Activated T-helper 1 cell treated with Interleukin-2 at 50 U/mL for 16 hours (primary cell): ENCODE measurements at places on chromosomes 12 and 14.

GRCh38 chr12:120658286-120659150, 18.1 kb downstream of the CABP1 start:
- DNase-seq: no peak

DNA sequence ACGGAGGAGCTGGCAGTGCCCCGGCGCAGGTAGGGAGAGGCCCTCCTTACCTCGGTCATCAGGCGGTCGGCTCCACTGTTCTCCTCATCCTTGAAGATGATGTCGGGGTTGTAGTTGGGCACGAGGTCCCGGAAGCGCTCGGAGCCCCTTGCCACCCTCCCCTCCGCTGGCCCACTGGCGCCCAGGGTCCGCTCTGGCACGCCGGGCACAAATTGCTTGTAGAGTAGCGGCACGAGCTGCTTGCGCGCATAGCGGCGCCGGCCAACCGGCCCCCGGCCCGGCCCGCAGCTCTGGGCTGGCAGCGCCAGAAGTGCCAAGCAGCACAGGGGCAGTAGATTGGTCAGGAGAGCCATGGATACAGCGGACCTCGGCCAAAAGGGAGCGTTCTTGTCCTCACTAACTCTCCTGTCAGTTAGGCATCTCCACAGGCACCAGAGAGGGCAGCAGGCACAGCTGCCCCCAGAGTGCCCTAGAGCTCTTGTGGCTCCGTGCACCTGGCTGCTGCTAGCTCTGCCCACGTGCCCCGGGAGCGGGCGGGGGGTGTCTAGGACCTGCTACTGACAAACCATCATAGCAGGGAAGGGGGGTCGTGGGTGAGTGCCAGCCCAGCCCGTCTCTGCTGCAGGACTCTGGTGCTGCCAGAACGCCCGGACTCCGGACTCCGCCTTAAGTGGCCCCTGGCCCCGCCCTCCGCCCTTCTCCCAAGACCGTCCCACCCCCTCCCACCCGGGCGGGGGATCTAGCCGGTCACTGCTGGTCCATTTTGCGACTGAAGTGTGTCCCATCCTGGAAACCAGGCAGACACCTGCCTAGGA, at the start of gene DHH:
Gene DHH (minus strand): TSS at position 642 of the 815 bp plus-strand sequence. CDS start 289 bp downstream, at position 353.
- DNase-seq: no peak

DNA sequence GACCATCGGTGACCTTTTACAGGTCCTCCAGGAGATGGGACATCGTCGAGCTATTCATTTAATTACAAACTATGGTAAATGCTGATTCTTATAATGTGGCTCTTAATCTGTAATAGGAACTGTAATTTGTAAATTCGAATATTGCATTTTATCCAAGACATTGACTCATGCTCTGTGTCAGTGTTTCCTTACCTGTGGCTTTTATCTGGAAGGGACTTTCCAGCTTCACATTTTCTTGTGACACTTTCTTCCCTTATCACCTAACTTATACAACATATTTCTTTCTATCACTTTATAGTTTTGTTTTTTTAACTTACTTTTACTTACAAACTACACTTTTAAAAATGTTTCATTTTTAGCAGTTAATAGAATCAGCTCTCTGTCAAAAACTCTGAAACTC, 14.8 kb downstream of the IRAK3 start:
- no peak for DNase-seq

DNA sequence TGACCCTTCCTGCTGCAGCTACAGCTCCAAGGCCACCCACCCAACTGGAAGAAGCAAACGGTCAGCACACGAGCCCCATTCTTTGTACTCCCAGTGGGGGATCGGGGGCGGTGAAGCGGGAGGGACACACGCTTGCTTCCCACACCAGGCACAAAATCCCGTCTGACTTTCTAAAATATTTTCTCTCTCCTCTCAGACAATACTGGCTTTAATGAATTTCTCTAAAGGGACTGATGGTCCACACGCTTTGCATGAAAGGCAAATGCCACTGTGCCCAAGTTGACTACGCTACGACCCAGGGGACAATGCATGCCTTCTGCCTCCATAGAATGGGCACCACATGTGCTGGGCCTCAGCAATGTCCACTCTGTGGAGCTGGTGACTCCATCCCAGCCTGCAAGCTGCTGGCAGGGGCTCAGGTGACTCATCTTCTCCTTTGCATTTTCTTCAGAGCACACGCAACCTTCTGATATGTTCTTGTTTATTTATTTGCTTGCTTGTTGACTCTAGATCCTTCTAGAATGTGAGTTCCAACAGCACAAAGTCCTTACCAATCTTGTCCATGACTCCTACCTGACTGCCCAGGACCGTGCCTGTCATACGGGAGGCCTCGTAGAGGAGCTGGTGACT, 15.6 kb downstream of the SYNE3 start:
- no peak for DNase-seq

DNA sequence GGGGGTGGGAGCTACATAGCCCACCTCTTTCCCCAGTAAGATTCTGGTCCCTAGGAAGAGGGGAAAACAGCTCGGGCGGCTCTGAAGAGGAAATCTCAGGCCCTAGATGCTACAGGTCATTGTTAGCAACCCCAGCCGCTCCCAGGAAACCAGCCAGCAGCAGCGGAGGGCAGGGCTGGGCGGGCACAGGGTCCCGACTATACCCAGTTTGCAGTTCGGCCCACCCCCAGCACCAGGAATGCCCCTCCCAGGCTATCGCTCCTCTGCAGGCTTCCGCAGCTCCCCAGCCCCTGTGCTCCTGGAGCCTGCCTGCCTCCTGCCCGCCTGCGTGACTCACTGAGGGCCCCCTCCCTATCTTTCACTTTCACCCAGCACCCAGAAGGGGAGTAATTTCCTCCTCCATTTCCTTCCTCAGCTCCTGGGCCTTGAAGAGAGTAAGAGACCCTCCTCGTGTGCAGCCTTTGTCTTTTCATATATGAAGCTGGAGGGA, 27.2 kb upstream of the PNMA1 start:
- peak; percentile 56 for DNase-seq

DNA sequence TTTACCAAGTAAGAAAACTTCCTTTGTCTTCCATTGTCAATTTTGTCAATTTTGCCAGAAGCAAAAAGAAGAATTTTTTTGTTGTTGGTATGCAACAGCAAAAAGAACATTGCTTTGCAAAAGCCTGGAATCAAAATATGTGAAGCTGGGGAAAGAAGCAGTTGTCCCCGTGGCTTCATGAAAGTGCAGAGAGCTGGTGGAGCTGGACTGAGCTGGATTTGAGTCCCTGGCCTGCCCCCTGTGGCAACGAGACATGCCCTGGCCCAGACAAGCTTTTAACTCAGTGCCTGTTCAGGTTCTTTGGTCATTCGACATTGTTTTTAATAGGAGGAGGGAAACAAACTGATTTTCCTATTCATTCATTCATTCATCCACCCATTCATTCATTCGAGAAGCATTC, 70.3 kb downstream of the SLC15A4 start:
- DNase-seq: no peak

DNA sequence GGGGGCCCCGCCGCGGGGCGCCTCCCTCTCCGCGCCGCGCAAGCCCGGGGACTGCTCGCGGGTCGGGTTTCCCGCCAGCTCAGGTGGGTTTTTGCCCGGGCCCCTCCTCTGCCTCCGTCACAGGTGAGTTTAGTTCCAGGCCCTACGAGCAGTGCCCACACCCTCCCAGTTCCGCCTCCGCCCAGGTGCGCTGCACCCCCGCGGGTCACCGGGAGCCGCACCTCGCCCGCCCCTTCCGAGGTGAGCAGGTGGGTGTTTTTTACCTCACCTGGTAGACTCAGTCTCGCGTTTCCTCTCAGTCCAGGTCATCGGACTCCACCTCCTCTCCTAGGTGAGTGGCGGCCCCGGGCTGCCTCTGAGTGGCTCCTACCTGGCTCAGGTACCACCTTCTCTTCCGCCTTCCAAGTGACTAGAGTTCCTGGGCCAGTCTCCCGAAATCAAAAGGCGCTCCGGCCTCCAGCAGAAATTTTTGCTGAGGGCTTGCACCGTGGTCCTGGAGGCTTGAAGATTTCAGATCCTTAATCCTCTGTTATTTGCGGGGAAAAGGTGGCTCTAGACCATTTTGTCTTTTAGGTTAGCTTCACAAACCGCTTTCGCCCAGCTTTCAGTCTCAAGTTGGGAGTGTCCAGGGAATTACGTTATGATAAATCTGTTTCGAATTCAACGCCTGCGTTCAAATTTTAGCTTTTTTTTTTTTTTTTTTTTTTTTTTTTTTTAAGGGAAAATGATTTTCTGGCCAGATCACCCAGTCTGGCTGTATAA, at the start of gene TMEM30B:
Gene TMEM30B (minus strand): TSS at position 153 of the 762 bp plus-strand sequence. CDS start 191 bp downstream, outside the sequence.
- peak; percentile 15 for DNase-seq

GRCh38 chr14:49991491-49991890, 98.6 kb downstream of the ARF6 start:
- no peak for DNase-seq

DNA sequence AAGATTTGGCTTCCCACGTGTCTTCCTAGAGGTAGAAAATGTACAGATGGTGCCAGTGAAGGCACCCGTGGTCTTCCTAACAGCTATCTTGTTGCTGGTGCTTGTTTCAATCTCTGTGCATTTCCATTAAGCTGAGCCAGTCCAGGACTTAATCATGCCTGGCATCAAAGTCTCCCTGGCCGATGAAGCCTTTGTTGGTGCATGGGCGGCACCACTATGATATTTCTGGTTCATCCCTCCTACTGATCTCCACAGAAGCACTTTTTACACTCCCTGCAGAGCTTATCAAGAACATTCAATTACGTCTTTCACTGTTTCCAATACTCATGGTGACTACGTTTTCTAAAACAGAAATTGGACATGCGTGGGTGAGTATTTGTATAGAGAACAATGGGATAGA, 128.4 kb downstream of the TTC8 start:
- no peak for DNase-seq

- no peak for DNase-seq
Measured at GRCh38 chr14:71539650-71540285, 392.5 kb upstream of the RGS6 start.

- no peak for DNase-seq
Measured at GRCh38 chr14:56137453-56137807, 19.2 kb downstream of the PELI2 start.

DNA sequence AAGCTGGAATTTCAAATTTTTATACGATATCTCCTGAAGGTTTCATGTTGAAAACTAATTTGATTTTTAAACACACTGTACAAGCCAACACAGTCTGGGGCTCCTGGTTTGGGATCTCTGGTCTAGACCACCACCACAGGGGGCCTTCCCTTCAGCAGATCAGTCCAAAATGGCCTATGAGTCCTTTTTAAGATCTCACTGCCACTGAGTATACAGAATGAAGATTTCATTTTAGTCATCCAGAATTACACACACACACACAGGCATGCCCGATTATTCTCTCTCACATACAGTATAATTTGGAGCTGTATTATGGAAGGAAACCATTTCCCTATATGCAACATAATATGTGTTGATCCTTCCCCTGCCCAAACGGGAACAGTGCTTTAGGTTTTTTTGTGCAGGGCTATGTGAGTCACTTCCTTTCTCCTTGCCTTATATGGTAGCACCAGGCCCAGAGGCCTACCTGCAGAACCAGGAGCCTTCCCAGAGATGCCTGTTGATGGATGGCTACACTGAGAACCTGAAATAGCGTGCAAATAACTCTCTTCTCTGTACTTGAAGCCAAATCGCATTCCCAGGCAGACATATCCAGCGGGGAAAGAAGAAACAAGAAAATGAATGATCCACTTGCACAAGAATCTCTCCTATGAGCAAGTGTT, 28.1 kb upstream of the WNK1 start:
- no peak for DNase-seq

DNA sequence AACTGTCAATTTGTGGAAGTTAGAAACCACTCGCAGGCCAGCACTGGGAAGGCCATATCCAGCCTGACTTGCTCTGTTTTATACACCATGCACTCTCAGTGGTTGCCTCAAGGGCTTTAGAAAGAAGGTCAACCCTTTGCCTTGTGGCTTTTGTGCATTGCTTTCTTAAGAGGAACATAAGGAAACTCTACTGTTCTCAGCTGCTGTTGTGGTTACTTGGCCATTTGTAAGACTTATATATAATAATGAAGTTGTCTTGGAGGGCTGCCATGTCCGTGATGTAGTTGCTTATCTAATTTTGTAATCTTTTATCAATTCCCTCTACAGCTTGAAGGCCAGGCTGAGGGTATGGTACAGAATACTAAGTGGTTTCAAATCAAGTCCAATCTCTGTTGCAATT, 637.8 kb downstream of the DIO2 start:
- no peak for DNase-seq

DNA sequence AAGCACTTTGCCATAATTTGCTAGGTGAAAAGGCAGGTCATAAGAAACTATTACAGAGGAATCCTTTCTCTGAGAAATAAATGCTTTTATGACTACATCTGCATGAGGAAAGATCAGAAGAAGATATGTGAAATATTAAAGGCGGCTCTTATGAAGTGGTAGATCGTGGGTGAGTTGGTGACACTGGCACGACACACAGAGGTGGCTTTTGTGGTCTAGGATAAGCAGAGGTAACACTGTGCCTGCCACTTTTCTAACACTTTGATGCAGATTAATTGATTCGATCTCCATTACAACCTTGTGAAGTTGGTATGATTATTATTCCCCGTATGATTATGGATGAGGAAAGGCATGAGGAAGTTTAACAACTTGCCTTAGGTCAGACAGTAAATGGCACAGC, 60.0 kb upstream of the ELK3 start:
- no peak for DNase-seq

DNA sequence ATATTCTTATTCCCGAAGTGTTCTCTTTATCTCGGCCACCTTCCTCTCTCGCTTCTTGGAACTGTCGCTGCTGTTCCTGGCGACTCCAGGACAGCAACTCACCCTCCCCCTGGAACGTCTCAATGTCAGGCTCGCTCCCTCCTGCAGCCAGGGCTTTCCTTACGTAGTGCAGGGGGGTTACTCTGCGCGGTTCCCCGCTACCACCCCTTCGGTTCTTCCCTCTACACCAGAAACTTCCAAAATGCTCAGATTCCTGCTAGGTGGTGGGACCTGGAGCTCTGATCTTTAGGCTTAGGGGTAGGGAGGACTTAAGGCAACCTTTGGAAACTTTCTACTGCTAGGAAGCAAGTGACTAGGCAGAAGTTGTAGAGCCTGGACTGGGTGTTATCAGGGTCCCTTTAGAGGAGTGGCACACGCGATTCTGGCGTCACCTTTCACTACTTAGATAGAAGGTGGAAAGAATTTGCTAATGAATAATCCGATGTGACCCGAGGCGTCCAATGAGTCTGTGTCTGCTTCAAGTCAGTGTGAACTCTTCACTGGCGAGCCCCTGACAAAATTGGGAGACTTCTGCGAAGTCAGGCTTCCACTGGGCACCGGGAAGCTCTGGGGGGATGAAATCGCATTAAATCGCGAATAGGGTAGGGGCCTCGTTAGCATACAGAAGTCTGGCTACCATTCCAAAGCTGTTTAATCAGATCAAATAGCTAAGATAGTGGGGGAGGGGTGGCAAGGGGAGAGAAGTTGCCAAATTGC, 900 bp upstream of the DPF3 start:
- DNase-seq: no peak

- DNase-seq: no peak
Measured at GRCh38 chr12:92080911-92081285, 64.7 kb downstream of the BTG1 start.
